ENCODE measurements at places on chromosomes 6 and 20.
A peak's percentile ranks its signal among the peaks of the same experiment; 100 is the strongest.

DNA sequence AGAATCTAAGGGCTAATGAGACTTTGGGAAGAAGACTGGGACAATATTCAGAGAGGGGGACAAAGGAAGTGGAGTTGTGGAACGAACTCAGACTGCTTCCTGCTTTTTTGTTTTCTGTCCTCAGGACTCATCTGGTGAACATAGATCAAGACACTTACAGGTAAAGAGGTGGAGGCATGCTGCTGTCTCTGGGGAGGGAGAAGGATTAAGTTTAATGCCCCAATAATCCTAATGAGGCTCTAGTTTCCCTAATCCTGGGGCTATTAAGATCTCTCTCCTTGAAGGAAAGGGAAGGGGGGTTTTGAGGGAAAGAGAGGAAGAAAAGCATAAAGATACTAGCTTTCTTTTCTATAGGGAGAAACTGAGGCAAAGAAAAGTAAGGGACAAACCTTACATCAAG lies 4.6 kb downstream of the MSH5 start:
- no peak for DNase-seq

GRCh38 chr6:3162565-3163247 lies 5.4 kb upstream of the TUBB2A start:
- peak; percentile 80 for DNase-seq

DNA sequence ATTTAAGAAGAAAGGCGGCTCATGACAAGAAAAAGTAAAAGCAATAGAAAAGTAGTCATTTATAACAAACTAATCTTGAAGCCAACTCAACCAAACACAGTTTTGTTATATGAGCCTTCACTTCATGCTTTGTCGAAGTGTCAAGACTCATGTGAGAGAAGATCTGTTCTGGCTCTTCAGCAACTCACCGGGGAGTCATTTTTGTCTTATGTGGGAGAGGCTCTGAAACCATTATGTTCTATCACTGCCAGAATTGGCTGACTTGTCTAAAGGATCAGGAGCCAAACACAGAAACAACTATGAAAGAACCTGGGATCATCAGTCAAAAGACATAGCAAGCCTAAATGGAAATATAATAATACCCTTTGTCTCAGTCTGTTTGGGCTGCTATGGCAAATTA lies 105.2 kb downstream of the CDK19 start:
- no peak for DNase-seq

DNA sequence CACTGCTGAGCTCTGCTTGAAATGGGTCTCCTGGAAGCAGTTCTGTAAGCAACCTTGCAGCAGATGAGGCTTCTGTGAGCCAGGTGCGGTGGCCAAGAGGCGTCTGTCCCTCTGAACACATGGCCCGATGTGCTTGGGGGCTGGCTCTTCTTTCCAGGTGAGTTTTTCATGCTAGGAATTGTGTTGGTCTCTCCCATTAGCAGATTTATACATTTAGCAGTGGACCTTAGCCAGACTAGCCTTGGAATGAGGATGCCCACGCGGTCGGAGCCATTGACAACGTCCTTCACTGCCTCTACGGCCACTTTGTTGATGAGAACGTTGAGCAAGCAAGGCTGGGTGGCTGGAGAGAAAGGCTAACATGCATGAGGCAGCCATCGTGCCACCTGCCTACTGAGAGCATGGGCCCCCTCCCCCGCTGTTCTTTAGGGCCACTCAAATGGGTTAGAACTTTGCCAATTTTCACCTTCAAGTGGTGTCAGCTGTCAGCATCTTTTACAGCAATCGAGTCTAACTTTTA lies 33.5 kb downstream of the ERMARD start:
- DNase-seq: no peak

- DNase-seq: no peak
Measured at GRCh38 chr6:20236909-20237600, 24.8 kb upstream of the MBOAT1 start.

DNA sequence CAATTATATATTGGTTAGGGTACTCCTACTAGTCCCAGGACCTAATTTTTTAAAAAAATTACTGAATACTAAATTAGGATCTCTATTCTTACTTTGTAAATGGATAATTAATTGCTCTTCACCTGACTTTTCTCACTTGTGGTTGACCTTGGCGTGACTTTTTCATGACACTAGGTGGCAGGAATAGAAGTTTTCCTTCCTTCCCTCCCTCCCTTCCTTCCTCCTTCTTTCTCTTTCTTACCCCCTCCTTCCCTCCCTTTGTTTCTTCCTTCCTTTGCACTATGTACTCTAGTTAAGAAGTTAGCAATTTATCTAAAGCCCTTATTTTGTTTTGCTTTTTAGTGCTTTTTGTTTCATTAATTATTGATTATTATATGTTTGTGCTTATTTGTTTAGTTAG lies 20.4 kb upstream of the HBS1L start:
- DNase-seq: no peak

GRCh38 chr6:51323056-51323455 lies 504.4 kb downstream of the TFAP2B start:
- no peak for DNase-seq

GRCh38 chr20:10504994-10505730 lies 70.1 kb downstream of the SLX4IP start:
- DNase-seq: no peak

DNA sequence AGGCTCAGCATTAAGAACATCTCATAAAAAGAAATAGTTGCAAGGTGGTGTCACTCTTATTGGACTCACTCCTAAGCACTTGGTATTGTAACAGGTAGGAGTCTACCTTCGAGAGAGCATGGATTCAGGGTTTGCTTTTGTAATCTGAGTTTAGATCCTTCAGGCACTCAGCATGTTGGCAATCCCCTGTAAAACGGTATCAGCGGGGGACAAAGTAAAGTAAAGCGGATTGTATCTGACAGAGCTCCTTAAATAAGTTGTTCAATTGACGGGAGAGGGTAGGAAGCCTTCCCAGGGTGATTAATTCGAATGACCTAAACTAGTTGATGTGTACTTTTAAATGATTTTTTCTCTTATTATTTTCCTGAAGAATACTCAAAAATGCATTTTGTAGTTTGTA lies 869.8 kb upstream of the EPHA7 start:
- DNase-seq: no peak

DNA sequence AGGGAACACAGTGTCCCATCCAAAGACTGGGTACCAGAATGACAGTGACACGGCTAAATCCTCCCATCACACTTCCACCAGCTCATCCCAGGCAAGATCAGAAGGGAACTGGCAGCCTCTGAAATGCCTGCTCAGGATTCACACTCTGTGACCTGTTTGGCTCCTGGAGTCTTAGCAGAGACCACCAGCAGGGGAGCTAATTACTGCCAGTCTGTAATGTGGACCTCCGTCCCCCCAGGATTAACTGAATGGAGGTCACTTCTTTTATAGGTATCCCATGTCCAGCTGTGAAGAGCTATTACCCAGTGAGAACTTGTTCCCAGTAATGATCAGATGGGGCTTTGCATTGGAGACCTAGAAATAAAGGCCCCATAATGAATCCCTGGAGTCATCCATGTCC lies 45.2 kb downstream of the DEFB114 start:
- no peak for DNase-seq

DNA sequence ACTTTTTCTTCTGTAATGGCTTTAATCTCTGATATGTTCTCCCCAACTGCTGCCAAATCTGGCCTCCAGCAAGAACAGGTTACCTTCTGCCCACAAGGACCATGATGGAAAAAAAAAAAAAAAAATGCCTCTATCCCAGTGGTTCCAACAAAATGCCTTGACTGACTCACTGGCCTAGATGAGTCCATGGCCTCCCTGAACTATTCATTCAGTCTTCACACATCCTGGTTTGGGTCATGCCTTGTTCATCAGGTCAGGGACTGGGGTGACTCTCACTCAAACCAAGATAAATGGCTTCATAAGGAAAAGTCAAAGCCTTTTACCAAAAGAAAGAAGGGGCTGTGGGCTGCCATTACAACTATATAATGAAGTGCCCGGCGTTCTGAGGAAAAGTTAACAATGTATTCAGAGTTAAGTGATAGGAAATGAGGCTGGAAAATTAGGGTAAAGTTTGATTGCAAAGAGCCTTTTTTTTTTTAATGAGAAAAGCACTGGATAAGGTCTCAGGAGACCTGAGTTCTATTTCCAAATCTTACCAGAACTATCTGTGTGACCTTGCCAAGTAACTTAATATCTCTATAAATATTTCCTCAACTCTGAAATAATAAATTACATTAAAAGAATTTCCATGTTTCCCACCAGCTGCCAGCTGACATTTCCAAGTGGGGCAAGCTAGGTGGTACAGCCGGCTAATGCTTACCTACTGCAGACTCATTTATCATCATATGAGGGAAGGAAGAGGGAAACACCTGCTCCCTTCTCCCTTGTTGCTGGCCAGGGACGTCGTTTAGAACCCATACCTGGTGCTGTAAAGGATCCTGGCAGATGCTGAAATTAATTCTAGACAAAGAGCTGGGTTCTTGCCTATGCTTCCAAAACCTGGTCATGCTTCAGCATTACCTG lies 380.0 kb upstream of the MARCKS start:
- DNase-seq: peak; percentile 54

DNA sequence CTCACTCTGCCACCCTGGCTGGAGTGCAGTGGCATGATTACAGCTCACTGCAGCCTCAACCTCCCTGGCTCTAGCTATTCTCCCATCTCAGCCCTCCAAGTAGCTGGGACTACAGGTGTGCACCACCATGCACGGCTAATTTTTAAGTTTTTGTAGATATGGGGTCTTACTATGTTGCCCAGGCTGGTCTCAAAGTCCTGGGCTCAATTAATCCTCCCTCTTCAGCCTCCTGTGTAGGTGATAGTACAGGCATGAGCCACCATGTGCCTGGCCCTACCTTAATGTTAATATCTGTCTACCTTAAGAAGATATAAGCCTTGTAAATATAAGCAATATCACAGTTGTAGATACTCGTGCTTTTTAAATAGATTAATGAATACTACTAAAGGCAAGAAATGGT lies 16.7 kb downstream of the EEF1A1 start:
- no peak for DNase-seq

DNA sequence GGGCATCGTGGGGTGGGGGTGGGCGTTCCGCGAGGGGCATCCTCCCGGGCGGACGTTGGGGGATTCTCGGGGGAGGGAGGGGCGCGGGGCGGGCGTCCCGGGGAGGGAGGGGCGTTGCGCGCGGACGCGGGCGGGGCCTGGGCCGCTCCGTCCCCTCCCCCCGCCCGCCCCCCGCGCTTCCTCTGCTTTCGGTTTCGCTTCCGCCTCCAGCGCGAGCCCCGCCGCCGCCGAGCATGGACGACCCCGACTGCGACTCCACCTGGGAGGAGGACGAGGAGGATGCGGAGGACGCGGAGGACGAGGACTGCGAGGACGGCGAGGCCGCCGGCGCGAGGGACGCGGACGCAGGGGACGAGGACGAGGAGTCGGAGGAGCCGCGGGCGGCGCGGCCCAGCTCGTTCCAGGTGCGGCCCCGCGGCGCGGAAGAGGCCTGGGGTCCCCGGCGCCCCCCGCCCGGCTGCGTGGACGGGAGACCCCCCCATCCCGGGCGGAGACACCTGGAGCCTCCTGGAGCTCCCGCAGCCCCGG lies at the start of gene OGFR:
Gene OGFR (plus strand): TSS at position 209 of the 528 bp plus-strand sequence. CDS start 25 bp downstream, at position 234.
- DNase-seq: peak; percentile 64

GRCh38 chr6:7819431-7820015 lies 91.1 kb downstream of the TXNDC5 start:
- DNase-seq: peak; percentile 24

- no peak for DNase-seq
Measured at GRCh38 chr6:91751526-91751925, 1164.7 kb upstream of the MAP3K7 start.

DNA sequence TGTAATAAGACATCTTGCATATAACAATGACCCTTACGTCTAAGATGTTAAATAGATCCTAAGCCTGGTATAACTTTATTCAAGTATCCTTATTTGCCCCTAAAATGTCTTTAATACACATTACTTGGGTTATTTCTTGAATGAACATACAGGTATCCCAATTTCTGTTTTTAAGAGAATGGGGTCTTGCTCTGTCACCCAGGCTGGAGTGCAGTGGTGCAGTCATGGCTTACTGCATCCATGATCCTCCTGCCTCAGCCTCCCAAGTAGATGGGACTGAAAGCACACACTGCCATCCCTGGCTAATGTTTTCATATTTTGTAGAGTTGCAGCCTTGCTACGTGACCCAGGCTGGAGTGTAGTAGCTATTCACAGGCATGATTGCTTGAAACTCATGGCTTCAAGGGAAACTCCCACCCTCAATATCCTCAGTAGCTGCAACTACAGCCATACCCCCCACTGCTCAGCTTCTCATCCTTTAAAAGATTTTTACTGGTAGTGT lies 10.4 kb upstream of the ZNFX1 start:
- DNase-seq: no peak

DNA sequence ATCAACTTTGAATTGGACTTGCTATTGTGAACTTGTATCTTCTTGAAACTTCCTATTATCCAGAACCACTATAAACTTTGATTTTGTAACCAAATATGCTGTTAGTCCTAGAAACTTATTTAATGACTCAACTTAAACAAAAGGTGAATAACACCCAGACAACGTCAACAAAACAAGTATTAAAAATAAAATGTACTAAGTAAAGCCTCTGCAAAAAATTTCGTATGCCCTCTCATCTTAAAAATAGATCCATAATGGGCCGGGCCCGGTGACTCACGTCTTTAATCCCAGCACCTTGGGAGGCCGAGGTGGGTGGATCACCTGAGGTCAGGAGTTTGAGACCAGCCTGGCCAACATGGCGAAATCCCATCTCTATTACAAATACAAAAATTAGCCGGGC lies 401.7 kb downstream of the ESR1 start:
- no peak for DNase-seq

- DNase-seq: no peak
Measured at GRCh38 chr6:136753624-136754023, 38.7 kb downstream of the MAP3K5 start.

DNA sequence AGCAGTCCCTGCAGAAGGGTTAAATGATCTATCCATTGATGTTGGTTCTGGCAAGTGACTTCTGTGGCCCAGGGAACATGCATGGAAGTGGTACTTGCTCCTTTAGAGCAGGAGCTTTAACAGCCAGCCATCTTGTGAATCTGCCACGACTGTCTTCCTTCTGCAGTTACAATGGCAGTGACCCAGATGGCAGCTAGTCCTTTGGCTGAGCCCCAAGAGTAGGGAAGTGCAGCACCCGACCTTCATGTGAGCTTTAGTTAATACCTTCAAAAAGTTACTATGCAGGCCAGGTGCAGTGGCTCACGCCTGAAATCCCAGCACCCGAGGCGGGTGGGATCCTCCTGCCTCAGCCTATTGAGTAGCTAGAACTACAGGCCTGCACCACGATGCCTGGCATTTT lies 66.4 kb downstream of the POPDC3 start:
- no peak for DNase-seq

DNA sequence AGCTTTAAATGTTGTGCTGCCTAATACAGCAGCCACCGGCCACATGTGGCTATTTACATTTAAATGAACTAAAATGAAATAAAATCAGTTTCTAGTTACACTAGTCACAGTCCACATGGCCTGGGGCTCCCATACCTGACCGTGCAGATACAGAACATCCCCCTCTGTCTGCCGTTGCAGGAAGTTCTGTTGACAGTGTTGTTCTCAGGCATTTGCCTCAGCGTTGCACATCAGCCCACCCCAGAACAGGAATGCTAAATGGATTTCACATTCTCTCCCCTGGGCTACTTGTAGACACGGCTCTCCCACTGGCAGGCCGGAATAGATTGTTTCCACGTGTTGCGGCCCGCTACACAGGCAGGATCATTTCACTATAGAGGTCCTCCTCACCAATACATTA lies 26.3 kb downstream of the JAG1 start:
- peak; percentile 35 for DNase-seq
